H1 (cell line): ENCODE measurements at places on chromosomes 12 and 14. TPM values are rescaled to one million over a fixed set of nuclear protein-coding genes. Genes with fewer than 3 reads are reported as not detected.
A peak's percentile ranks its signal among the peaks of the same experiment; 100 is the strongest.

- H3K4me3 ChIP-seq: no peak overlapping the region
- H3K4me1 ChIP-seq: no peaks in the 10 kb centered on the region
- no peaks in the 10 kb centered on the region for H3K27me3 ChIP-seq
- H3K27ac ChIP-seq: no peak overlapping the region
- DNase-seq: no peak
Observed at GRCh38 chr12:116094475-116094874, 183.0 kb downstream of the MED13L start.

Gene CIPC
- 31.7 and 32.7 TPM in 2 replicates for total RNA-seq

Gene SYCP3
- total RNA-seq: 0.07 TPM in 1 of 2 replicates, not detected in the other

Gene RITA1
- total RNA-seq: 25.8 and 26.4 TPM in 2 replicates

Gene IL22
- not detected in 2 replicates for total RNA-seq

- H3K36me3 ChIP-seq: peaks cover 10% of the 10 kb centered on the region
- no peaks in the 10 kb centered on the region for H3K4me1 ChIP-seq
- H3K27me3 ChIP-seq: no peaks in the 10 kb centered on the region
- H3K27ac ChIP-seq: no peak overlapping the region
- DNase-seq: no peak
- H3K4me3 ChIP-seq: no peak overlapping the region
Observed at GRCh38 chr12:132788375-132789098, 26.9 kb upstream of the ANKLE2 start.

DNA sequence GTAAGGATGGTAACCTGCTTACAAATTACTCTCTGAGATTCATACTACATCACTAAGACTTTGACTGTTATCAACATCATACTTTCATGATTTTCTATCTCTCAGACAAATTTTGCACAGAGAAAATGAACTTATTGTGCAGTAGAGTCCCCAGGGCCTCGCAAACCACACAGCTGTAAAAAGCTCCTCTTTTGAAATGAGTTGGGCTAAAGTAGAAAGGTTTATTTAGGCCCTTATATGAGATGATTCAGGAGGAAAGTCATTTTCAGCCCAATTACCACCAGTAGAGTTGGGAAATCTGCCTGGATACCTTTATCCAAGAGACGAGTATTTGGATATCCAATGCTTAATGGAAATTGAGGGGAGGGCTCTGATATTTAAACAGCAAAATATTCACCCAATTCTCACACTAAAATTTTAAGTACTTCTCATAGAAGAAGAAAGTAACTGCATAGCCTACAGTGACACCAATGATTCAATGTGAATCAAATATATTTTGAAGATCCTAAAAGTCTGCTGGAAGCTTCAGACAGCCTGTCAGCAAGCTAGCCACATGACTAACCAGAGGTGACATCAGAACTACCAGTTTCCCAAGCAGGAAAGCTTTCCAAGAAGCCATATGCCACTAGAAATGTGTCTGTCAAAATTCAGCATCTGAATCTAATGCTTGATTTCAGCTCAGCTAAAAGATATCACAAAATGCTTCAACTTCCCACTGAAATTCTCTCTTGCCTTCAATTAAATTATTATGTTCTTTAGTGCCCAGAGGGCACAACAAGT is 190.1 kb upstream of the SYT1 start:
- H3K27ac ChIP-seq: no peak overlapping the region
- H3K27me3 ChIP-seq: no peaks in the 10 kb centered on the region
- no peaks in the 10 kb centered on the region for H3K4me1 ChIP-seq
- no peaks in the 10 kb centered on the region for H3K36me3 ChIP-seq

DNA sequence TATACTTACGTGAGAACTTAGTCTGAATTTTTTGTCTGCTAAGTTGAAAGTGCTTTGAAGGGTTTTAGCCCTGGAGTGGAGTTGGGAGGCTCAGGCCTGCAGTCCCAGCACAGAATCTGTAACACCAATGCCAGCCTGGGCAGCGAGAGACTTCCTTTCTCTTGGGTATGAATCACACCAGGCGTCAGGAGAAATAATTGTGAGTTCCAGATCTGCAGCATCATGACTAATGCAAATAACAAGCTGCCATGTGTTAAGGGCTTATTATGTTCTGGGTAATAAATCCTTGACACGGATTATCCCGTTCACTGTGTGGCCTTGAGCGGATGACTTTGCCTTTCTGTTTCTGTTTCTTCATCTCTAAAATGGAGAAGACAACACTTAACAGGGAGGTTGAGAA is 70.6 kb downstream of the B4GALNT3 start:
- H3K36me3 ChIP-seq: no peaks in the 10 kb centered on the region
- H3K27ac ChIP-seq: no peak overlapping the region
- no peak for DNase-seq
- no peaks in the 10 kb centered on the region for H3K27me3 ChIP-seq
- no peak overlapping the region for H3K4me3 ChIP-seq

Gene CEP290
- total RNA-seq: 5.9 and 6.3 TPM in 2 replicates

Gene RNF212B
- total RNA-seq: 1.2 TPM in 1 of 2 replicates, not detected in the other

DNA sequence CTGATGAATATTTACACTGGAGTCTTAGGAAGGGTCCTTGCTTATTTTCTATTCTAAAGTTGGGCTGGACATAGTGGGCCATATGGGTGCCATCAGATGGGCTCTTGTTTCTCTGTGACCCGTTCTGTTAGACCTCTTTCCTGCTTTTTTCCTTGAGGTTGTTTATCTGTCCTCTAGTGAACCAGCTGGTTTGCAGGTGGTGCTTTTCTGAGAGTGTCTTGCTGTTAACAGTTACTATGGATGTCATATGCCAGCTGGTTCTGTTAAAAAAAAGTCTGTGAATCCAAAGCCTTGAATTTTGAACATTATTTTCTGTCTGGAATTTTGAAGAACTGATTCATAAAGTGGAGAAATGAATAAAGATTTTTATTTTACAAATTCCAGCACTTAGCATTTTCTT is 29.2 kb downstream of the ZC3H14 start:
- DNase-seq: no peak
- no peak overlapping the region for H3K27ac ChIP-seq
- peaks cover 13% of the 10 kb centered on the region for H3K36me3 ChIP-seq

Gene CCDC60
- 0.78 TPM in 1 of 2 replicates, not detected in the other for total RNA-seq

Gene INHBE
- total RNA-seq: 7.0 and 10.2 TPM in 2 replicates

- H3K4me3 ChIP-seq: no peak overlapping the region
- no peaks in the 10 kb centered on the region for H3K36me3 ChIP-seq
- H3K4me1 ChIP-seq: no peaks in the 10 kb centered on the region
- no peak overlapping the region for H3K27ac ChIP-seq
- H3K27me3 ChIP-seq: no peaks in the 10 kb centered on the region
Observed at GRCh38 chr12:22443379-22444316, 100.7 kb downstream of the C2CD5 start.

GRCh38 chr14:103931422-103931821 is 3.2 kb downstream of the TDRD9 start:
- no peak overlapping the region for H3K4me3 ChIP-seq
- H3K27me3 ChIP-seq: no peaks in the 10 kb centered on the region
- DNase-seq: no peak
- no peaks in the 10 kb centered on the region for H3K36me3 ChIP-seq
- H3K27ac ChIP-seq: no peak overlapping the region

- no peaks in the 10 kb centered on the region for H3K27me3 ChIP-seq
- H3K4me1 ChIP-seq: no peaks in the 10 kb centered on the region
- no peak for DNase-seq
- H3K36me3 ChIP-seq: no peaks in the 10 kb centered on the region
- H3K4me3 ChIP-seq: no peak overlapping the region
Observed at GRCh38 chr12:16513231-16513630, 92.7 kb downstream of the LMO3 start.

Gene LRTM2
- total RNA-seq: not detected in 2 replicates

Gene BTG1
- 31.6 and 32.7 TPM in 2 replicates for total RNA-seq

DNA sequence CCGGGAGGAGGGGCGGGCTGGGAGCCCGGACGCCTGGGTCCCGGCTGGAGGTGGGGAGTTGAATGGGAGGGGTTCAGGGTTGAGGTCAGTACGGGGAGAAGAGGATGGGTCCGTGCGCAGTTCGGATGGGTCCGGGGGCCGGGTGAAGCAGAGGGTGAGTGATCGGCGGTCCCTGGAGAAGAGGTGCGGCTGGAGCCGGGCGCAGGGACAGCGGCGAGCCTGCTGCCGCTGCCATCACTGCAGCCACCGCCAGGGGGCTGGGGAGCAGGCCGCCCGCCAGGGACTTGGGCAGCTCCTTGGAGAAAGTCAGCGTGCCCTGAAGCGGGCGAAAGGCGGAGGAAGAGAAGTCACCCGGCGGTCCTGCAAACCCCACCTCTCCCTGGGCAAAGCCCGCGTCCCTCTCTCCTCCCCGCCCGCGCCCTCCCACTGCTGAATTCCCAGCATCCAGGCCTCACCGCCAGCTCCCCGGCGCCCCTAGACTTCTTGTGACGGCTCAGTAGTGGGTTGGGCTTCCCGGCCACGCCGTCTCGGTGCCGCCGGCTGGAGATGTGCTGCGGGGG is 6.0 kb upstream of the GPR84 start:
- DNase-seq: peak; percentile 91
- H3K27me3 ChIP-seq: peaks cover 10% of the 10 kb centered on the region
- no peak overlapping the region for H3K27ac ChIP-seq
- peaks cover 9% of the 10 kb centered on the region for H3K4me1 ChIP-seq
- H3K4me3 ChIP-seq: peak overlapping the region; percentile 34; the same call in 1 of the 2 replicates
- H3K36me3 ChIP-seq: peaks cover 3% of the 10 kb centered on the region; the same call in 1 of the 2 replicates

Gene MGP
- not detected in 2 replicates for total RNA-seq

Gene KRT77
- total RNA-seq: 0.10 TPM in 1 of 2 replicates, not detected in the other

DNA sequence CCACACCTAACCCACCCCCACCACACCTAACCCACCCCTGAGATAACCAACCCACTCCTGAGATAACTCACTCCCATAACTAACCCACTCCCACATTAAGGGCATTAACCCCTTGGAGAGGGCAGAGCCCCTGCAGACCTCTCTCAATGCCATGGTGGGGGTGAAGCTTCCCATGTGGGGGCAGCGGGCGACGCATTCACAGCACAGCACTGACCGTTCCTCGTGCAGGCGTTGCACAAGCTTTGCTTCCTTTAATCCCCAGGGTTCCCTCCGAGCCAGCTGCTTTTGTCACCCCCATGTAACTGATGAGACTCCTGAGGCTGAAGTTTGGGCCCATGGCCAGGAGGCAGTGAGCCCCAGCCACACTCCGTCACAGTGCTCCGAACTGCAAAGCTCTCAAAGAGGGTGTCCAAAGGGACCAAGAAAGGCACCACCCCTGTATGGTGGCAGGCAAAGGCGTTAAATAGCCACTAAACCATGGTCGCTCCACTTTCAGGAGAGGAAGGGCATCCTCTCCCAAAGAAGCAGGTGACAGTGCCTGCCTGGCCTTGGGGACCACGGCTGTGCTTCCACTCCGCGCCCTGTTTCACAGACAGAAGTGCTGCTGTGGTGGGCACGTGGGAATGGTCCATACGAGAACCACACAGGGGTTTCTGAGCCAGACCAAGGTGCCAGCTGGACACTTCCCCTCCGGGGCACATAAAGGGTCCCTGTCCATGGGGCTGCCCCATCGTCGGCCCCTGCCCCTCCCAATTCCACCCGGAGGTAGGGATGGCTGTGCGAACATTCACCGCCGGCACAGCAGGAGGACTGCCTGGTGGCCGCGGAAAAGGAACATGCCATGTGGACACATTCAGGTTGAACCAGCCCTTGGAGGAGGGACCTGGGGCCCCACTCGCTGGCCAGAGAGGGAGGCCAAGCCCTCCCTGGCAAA is 28.3 kb downstream of the GALNT9 start:
- H3K4me3 ChIP-seq: no peak overlapping the region
- H3K4me1 ChIP-seq: no peaks in the 10 kb centered on the region; the same call in 1 of the 2 replicates
- DNase-seq: no peak
- H3K27ac ChIP-seq: no peak overlapping the region
- no peaks in the 10 kb centered on the region for H3K36me3 ChIP-seq

DNA sequence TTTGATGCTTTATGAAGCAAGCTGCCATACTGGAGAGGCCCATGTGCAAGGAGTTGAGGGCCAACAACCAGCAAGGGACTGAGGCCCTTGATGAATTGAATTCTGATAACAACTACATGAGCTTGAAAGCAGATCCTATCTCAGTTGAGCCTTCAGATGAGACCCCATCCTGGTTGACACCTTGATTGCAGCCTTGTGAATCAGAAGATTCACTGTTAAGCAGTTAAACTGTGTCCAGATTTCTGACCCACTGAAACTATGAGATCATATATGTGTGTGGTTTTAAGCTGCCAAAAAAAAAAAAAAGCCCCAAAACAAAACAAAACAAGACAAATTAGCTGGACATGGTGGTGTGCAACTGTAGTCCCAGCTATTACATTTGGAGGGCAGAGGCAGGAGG is 42.1 kb downstream of the GPR19 start:
- no peak for DNase-seq
- H3K4me3 ChIP-seq: no peak overlapping the region
- H3K27ac ChIP-seq: no peak overlapping the region
- H3K4me1 ChIP-seq: peaks cover 9% of the 10 kb centered on the region
- no peaks in the 10 kb centered on the region for H3K27me3 ChIP-seq
- peaks cover 2% of the 10 kb centered on the region; the same call in 1 of the 2 replicates for H3K36me3 ChIP-seq

DNA sequence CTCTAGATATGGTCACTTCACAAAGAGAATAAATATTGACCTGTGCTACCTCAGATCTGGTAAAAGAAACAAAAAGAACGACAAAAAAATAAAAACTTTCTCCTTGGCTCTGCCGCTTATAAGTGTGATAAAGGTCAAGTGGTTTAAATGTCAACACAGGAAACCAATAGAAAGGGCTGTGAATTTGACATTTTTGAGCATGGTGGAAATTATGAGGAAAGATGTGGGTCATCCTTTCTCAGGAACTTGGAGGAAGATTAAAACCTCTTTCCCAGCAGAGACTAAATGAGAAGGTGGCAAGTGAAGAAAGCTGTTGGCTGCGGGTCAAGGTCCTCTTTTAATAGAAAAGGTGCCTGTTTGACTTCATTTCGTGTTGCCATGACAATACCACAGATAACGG is 28.2 kb downstream of the TESPA1 start:
- peaks cover 5% of the 10 kb centered on the region for H3K4me1 ChIP-seq
- H3K36me3 ChIP-seq: no peaks in the 10 kb centered on the region
- H3K4me3 ChIP-seq: no peak overlapping the region
- no peak overlapping the region for H3K27ac ChIP-seq

Gene GLTP
- total RNA-seq: 24.4 and 26.1 TPM in 2 replicates

GRCh38 chr12:49369411-49370145 is 2.3 kb downstream of the SPATS2 start:
- peaks cover 3% of the 10 kb centered on the region; the same call in 1 of the 2 replicates for H3K27me3 ChIP-seq
- no peak for DNase-seq
- no peaks in the 10 kb centered on the region; the same call in 1 of the 2 replicates for H3K4me1 ChIP-seq
- no peak overlapping the region for H3K4me3 ChIP-seq

Gene PRH2
- total RNA-seq: not detected in 2 replicates

DNA sequence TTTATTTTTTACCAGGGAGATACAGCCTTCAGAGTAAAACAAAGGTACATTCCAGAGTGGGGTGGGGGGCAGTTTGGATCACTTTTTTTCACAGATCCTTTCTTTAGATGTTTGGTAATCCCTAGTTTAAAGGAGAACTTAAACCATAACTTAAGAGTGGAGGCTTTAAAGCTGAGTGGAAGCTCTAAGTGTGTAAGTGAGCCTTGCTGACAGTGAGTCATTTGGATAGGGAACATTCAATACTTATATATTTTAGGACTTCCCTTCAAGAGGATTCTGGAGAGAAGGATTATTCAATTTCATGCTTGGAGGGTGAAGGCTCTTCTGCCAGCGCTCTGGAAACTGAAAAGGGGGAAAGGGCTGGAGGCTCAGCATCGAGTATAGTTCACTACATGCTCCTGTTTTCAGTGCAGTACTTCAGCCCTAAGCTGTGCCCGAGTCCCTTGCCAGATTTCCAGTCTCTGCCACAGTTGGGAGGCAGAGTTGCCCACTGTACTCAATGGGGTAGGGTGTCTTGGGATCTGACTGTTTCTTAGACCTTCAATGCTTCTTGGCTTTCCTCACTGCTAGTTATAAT is 8.4 kb downstream of the PRKAG1 start:
- H3K4me3 ChIP-seq: no peak overlapping the region
- no peaks in the 10 kb centered on the region for H3K27me3 ChIP-seq
- no peaks in the 10 kb centered on the region for H3K4me1 ChIP-seq
- DNase-seq: no peak
